ENCODE measurements at places on chromosomes 1 and 21.

- no peak for DNase-seq
Measured at GRCh38 chr1:56135069-56135863, 444.1 kb downstream of the PLPP3 start.

DNA sequence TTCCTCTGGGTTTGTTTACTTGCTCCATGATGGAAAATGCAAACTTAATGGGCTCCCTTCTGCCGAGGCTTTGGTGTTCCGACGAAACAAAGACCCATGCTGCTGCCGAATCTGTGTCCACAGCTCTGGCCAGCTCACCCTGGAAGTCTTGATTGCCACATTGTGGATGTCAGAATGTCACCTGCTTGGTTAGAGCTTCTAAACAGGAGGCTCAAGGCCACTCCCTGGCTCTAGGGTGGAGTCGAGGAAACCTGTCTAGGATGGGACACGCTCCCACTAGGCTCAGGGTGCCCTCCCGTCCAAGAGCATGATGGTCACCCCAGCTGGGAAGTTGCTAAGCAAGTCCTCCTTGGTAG is 279.3 kb upstream of the VAMP3 start:
- no peak for DNase-seq

DNA sequence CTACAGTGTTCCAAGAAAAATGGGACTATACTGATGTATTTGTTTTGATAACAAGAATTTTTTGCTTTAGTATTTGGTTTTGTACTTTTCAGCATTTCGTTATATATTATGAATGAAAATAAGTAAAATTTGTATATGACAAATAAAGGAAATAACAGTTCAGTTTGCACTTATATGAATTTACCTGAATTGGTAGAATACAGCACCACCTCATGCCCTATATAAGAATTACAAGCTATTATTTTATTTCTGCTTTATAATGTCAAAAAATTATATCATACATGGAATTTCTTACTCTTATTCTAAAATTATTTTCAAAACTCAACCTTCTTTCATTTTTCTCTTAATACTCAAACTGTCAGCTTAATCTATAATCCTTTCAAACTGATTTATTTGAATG is 14.6 kb downstream of the EFCAB7 start:
- DNase-seq: no peak

- DNase-seq: peak; percentile 9
Measured at GRCh38 chr1:185045814-185046492, 595 bp downstream of the RNF2 start.

DNA sequence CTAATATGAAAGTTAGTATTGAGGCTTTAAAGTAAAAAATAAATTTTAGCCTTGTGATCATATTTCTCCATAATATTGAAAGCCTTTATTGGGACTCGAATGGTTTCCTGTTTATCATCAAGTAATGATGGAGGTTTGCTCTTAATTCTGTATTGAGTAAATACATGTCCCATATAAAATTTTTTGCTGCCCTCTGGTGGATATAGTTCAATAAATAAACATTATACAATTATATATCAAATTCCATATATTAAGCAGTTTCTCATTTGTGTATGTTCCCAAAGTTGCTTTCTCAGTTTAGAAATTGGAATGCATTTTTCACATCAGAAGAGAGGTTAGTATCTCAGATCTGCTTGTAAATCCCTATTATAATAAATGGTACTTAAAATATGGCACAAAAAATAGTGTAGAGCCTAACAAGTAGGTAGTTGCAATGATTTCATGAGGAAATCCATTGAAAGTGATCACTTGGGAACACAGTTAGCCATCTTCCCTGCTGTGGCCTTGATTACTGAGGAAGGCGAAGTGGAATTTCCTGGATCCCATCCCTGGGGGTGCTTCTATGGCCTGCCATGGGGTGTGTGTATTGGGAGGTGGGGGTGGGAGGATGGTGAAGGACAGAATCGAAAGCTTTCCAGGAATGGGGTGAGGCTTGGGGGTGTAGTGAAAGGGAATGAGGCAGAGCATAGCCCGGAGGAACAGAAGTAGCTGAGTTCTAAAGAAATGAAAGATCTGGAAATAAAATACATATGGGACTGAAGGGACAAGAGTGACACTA is 84.1 kb upstream of the C21orf91 start:
- DNase-seq: no peak

- DNase-seq: no peak
Measured at GRCh38 chr1:177020851-177021589, 143.5 kb downstream of the ASTN1 start.

DNA sequence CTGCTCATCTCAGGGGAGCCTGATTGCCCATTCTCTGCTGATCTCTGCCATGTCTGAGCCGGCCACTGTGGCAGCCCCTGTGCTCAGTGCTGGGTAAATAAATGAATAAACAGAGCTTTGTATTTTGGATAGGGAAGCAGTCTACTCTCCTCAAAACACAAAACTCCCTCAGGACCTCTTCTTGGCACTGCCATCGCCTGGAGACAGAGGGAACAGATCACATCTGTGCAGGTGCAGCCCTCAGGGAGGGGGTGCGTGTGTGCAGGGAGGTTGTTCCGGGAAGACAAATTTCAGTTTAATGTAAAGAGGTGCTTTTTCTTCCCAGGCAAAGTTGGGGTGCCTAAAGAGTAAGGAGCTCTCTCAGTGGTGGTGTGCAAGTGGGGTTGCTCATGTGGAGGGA is 7.7 kb upstream of the FAM167B start:
- DNase-seq: no peak

- no peak for DNase-seq
Measured at GRCh38 chr1:101618900-101619299, 377.8 kb downstream of the OLFM3 start.

DNA sequence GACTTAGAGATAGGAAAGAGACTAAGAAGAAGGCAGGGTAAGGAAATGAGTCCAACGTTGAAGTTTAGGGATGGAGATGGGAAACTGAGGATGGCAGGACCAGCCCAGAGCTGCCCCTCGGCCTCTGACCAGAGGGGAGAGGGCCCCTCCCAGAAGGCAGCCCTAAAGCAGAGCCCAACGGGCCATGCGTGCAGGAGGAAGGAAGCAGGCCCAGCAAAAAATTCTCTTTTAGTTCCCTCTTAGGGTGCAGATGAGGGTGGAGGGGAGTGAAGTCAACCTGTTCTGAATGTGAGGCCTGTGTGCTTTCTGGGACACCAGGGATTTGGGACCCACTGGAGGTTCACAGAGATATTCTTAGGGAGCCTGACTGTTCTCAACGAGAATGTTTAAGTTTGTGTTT is 225.4 kb downstream of the RHOU start:
- DNase-seq: no peak

GRCh38 chr1:187819086-187819485 is 990.3 kb downstream of the PLA2G4A start:
- DNase-seq: no peak

- DNase-seq: peak; percentile 18
Measured at GRCh38 chr21:15706696-15707095, 23.1 kb upstream of the USP25 start.

- no peak for DNase-seq
Measured at GRCh38 chr1:235863699-235864093, 3.0 kb downstream of the LYST start.

DNA sequence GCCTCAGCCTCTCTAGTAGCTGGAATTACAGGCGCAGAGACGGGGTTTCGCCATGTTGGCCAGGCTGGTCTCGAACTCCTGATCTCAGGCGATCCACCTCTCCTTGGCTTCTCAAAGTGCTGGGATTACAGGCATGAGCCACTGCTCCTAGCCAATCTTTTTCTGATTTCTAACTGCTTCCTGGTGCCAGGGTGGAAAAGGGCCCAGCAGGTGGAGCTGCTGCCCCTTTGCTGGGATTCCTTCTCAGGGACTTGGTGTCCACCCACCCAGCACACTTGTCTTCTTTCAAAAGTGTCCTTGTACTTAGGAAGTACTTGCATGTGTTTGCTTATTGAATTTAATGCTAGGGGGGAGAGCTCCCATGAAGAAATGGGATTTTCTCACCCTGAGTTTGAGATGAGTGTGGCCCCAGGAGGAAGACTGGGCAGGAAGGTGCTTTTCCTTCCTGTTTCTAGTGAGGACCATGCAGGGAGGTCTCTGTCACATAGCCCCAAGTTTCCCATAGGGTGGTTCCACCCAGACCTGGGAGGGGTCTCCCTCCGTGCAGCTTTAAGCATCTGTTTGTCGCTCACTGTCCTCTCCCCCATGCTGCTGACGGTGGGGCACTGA is 14.2 kb downstream of the UTP11 start:
- DNase-seq: peak; percentile 26

DNA sequence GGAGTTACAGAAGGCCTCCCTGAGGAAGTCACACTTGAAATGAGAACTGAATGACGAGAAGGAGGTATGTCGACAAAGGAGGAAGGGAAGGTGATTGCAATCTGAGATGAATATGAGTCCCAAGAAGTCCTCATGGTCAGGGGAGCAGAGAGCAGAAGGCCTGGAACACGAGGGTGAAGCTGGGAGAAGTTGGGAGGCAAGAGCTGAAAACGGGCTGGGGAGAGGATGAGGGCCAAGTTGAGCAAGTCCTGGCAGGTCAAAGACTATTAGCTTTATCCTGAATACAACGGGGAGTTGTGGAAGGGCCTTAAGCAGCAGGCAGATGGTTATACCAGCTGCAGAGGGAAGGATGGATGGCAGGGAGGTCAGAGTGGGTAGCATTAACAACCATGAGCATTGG is 89.5 kb downstream of the KCNJ15 start:
- no peak for DNase-seq

DNA sequence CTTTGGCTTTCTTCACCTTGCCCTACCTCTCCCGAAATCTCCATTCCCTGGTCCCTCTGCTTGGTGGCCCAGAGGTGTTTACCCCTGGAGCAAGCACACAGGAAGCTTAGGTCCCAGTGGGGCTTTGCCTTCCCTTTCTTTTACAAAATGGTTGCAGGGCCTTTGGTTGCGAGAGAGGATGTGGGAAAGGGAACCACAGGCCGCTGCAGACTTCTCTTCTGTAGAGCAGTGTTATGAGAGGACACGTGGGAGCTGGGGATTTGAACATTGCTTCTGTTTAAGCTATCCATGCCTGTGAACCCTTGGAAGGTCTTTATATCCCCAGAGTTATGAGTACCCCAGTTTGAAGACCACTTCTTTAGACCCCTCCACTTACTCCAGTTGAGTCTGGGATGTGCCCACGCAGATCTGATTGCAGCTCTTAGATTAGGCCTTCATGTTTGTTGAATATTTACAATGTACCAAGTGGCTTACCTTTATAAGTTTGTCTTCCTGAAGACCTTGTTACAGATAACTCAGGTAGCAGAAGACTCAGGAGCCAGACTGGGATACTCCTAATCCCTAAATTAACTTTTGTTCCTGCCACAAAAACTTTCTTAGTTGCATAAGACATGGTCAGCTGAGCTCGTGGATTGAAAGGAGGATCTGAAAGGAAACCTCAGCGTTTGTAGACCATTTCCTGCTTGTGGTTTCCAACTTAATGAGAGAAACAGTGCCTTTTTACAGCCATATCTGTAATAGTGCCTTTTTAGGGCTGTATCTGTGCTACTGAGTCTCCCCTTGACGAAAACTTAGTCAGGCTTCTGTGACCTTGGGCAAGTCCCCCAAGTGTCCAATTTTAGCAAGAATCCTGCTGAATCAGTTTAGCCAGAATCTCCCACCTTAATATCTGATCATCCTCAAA is 21.9 kb upstream of the IVNS1ABP start:
- no peak for DNase-seq

- no peak for DNase-seq
Measured at GRCh38 chr1:152667648-152668047, 4.5 kb downstream of the LCE2D start.

DNA sequence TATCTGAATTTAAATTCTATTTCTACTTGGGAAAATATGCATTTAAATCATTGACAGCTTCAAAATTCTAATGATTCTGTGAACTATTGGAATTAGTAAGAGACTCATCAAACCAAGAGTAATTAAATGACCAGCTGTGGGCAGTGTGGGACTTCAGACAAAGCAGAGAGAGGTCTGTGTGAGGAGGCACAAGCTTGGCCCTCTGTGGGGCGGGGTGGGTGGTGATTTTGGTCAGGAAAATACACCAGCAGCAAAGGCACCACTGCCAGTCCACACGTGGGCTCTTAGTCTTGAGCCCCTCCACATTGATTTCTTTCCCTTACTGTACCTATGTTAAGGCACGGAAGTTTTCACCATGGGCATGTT is 39.2 kb upstream of the RAB4A start:
- no peak for DNase-seq

DNA sequence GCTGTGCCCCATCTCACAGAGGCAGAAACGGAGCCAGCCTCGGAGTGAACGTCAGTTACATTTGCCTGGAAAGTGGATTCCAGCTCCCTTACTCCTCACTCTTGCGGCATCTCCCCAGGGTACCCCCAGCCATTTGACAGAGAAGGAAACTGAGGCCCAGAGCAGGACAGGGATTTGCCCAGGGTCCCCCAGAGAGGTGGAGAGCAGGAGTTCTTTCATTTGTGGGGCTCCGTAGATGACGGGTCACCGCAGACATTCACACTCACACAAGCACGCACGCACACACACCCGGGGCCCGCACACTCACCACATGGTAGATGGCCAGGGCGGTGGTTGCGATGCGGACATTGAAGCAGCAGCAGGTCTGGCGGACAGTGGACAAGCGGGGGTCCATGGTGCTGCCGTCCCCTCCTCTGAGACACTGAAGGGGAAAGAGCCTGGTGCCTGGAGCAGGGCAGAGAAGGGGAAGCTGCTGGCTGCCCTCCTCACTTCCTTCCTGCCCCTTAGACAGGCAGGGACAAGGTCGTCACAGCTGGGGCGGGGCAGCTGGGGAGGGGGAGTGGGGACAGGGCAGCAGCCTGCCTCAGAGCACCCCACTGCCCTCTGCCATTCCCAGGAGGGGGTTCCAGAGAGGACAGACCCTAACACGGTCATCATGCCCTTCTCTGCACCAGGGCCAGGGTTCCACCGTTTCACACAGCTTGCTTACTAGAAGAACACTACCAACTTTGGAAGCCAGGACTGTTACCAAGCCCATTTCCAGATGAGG is at the start of gene LAPTM5:
Gene LAPTM5 (minus strand): TSS at position 423 of the 769 bp plus-strand sequence. CDS start 29 bp downstream, at position 394.
- DNase-seq: no peak

GRCh38 chr1:178484698-178485225 is 12.0 kb downstream of the CLEC20A start:
- no peak for DNase-seq

DNA sequence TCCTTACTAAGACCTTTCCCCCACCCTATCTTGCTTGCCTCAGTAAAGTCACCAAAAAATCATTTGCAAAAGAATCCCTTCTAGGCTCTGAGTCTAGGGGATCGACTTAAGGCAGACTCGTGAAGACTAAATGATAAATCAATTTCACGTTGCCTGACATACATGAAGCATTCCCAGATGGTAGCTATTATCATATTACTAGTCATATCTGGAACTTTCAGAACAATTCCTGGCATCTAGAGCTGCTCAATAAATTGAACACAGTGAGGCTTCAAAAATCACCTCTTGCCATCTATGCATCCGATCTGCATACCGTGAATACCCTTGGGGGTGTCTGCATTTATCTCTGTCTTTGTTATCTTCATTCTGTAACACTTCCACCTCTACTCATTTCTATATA is 49.6 kb upstream of the DAB1 start:
- DNase-seq: no peak

DNA sequence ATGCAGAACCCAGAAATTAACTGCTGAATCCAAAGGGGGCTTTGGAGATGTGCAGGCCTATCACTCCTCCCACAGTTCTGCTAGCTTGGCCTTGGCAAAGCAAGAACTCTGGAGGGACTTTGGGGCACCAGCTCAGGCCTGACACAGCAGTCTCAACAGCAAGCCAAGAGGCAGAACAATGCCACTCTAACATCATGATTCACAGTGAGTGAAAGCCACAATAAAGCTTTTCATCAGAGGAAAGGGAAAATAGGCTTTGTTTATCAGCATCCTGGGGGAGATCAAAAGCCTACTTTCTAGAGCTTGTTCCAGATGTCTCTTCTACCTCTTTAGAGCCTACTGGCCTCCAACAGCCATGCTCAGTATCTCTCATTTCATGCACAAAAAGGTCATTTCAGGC is 283.4 kb downstream of the KCNH1 start:
- DNase-seq: no peak

GRCh38 chr1:83717785-83718184 is 281.1 kb downstream of the TTLL7 start:
- no peak for DNase-seq
